ENCODE measurements at places on chromosomes 2 and 18.

DNA sequence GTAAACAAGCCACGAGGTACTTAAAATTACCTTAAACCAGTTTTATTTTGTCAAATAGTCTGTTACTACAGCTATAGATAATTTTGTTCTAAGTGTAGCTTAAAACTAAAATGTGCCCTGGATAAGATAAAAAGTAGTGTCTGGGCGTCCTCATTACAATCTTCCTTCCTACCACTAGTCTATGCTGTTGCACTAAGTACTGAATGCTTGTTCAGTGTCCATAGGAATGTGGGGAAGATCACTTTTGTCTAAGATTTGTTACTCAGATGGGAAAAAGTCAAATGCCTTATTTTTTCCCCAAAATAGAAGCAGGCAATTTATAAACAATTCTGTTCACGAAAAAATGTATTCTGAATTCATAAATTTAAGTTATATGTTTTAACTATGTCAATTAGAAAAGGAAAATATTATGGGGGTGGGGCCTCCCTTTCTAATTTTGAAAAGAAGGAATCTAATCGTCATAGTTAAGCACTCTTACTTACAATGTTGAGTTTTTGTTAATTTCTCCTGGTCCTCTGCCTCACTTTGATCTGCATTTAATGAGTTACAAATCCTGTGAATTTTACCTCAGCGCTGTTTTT lies 140.4 kb upstream of the VRK2 start:
- DNase-seq, result no peak

GRCh38 chr2:171610824-171611223 lies 76.4 kb upstream of the DYNC1I2 start:
- no peak for DNase-seq

DNA sequence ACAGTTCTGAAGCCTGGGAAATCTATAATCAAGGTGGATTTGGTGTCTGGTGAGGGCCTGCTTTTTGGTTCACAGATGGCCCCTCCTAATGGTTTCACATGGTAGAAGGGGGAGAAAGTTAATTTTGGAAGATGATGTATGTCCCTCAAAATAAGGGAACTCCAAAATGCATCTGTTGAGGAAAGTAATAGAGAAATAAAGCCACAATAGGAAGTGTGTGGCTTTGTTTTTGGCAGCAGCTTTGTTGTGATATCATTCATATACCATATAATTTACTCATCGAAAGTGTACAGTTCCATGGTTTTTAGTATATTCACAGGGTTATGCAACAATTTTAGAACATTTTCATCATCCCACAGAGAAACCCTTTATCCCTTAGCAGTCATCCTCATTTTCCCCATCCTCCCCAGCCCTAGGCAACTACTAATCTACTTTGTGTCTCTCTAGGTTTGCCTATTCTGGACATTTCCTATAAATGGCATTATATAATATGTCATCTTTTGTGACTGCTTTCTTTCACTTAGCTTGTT lies 274.0 kb upstream of the FAM98A start:
- no peak for DNase-seq

- no peak for DNase-seq
These were observed 1.5 kb upstream of the GPD2 start for GRCh38 chr2:156434461-156435291.

GRCh38 chr18:47990981-47991380 lies 60.5 kb upstream of the SMAD2 start:
- DNase-seq, result no peak

- DNase-seq, result peak; percentile 84
These were observed 90.5 kb downstream of the MYOM1 start for GRCh38 chr18:3129053-3129864.

DNA sequence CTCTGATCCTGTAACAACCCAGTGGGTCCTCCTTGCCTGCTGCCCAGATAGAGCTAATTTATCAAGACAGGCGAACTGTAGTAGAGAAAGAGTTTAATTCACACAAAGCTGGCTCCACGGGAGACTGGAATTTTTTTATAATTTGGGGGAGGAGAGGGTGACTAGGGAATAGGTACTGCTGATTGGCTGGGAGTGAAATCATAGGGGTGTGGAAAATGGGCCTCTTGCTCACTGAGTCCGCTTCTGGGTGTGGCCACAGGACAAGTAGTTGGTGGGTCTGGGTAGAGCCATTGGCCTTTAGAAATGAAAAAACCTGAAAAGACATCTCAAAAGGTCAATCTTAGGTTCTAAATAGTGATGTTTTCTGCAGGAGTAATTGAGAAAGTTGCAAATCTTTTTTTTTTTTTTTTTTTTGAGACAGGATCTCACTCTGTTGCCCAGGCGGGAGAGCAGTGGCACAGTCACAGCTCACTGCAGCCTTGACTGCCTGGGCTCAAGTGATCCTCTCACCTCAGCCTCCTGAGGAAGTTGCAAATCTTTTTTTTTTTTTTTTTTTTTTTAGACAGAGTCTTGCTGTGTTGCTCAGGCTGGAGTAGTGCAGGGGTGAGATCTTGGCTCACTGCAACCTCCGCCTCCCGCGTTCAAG lies 14.4 kb upstream of the UGGT1 start:
- no peak for DNase-seq

- no peak for DNase-seq
These were observed 8.3 kb upstream of the CASP10 start for GRCh38 chr2:201174687-201175086.

- DNase-seq, result no peak
These were observed 1.5 kb upstream of the GPBAR1 start for GRCh38 chr2:218259099-218259961.

DNA sequence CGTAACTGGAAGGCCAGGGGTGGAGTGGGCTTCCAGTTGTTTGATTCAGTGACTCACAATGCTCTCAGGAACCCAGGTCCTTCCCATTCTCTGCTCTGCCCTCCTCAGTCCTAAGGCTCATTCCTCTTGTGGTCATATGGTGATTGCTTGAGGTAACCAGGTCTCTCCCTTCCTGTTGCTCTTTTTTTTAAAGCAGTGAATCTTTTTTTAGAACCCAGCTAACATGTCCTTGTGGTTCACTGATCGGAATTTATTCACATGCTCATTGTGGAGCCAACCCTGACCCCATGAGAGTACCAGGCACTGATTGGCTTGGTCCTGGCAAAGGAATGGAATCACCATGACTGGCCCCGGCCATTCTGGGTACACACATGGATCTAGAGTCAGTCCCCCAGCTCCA lies 7.4 kb downstream of the THNSL2 start:
- no peak for DNase-seq

- DNase-seq, result no peak
These were observed 29.3 kb upstream of the NFATC1 start for GRCh38 chr18:79366177-79367094.

GRCh38 chr2:58479535-58480140 lies 238.5 kb upstream of the FANCL start:
- no peak for DNase-seq

DNA sequence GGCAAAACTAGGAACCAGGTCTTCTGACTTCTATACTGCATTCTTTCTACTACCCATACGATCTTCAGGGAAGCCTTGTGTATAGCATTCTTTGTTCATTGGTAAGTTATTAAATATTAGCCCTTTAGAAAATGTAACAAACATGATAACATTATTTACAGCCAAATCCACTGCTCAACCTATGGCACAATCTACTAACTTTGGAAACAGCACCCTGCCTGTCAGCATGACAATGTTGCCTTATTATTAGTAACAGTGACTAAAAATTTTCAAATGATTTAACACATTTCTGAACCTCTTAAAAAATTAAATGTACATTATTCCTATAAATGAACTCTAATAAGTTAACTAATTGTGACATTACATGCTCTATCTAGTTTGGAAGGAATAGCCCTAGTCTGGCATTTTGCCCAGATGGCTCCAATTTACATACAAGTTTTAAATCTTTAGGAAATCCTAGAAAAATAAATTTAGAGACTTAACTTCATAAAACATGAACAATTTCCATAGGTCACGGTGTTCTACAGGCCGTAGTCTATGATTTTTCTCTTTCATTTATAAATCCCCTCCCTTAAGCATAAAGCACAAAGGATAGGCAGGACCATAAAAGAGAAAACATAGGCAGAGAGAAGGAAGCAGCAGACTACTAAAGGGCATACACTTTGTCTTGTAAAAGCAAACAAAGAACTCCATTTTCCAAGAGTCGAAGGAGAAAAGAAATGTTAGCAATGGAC lies 33.7 kb downstream of the YES1 start:
- DNase-seq, result no peak

DNA sequence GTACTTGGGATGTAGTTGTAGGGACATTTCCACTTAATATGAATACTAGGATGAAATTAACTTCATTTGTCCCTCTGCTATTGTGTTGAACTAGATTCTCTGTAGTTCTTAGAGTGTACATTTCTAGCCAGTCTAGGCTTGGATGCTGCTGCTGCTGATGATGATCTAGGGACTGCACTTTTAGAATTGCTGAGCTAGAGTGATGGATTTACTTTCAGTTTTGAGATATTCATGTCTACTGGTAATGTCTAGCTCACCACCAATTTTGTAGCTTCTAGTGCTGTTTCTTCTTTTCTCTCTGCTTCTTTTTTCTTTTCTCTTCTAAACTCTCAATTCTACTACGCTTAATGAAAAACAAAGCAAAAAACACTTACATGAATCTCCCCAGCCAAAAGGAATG lies 49.4 kb downstream of the MRPS9 start:
- no peak for DNase-seq

DNA sequence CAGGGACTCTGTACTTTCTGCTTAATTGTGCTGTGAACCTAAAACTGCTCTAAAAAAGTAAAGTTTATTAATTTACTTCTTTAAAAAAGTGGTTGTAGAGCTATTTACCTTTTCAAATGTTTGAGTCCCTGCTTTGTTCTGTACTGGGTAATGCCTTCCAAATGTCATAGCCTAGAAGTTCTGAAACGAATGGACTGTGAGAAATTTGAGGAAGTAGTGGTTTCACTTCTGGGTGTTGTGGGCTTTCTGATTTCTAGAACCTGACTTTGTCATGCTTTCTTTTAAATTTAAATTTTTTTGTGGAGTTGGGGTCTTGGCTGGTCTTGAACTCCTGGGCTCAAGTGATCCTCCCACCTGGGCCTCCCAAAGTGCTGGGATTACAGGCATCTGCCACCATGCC lies 44.6 kb downstream of the SMAD4 start:
- DNase-seq, result no peak

DNA sequence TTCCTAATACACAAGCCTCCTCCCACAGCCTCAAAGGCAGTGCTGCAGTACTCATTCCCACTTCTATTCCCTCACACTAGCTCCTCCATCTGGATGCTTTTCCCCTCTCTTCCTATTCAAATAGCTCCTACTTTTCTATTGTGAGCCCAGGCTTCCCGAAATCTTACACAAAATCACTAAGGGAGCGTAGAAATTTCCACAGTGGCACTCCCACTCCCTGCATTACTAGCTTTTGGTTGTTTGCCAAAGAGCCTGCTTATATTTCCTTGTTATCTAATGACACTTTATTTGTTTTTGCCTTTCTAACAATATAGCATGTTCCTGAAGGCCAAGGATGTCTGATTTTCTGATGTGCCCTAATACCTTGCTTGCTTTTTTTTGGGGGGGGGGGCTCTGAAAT lies 10.9 kb downstream of the EPAS1 start:
- DNase-seq, result no peak

- peak; percentile 52 for DNase-seq
These were observed 172.5 kb downstream of the AGAP1 start for GRCh38 chr2:235666213-235666781.

- no peak for DNase-seq
These were observed 15.4 kb downstream of the IL1B start for GRCh38 chr2:112821142-112821541.

GRCh38 chr2:157725846-157726245 lies 97.2 kb upstream of the ACVR1C start:
- DNase-seq, result no peak

- DNase-seq, result no peak
These were observed 167.8 kb downstream of the BCL11A start for GRCh38 chr2:60385648-60386047.

DNA sequence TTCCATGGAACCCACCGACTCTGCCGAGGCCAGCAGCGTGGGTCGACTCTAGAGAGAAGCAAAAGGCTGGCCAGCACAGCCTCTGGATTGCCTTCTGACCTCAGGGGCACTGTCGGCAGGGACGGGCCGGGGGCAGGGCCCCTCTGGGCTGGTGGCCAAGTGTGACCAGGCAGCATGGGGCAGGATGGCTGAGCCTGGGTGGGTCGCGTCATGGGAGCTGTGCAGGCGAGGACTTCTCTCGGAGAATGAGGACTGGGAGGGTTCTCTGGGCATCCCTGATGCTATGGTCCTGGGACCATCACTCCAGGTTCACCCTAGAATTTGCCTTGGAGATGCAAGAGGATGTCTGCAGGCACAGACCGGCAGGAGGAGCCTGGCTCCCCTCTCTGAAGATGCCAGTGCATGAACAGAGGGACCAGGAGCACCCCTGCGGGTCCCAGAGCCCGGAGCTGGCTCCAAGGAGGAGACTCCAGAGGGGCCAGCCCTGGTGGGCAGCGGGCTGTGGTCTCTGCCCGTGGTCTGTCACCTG lies 289.2 kb downstream of the NDUFA10 start:
- no peak for DNase-seq

DNA sequence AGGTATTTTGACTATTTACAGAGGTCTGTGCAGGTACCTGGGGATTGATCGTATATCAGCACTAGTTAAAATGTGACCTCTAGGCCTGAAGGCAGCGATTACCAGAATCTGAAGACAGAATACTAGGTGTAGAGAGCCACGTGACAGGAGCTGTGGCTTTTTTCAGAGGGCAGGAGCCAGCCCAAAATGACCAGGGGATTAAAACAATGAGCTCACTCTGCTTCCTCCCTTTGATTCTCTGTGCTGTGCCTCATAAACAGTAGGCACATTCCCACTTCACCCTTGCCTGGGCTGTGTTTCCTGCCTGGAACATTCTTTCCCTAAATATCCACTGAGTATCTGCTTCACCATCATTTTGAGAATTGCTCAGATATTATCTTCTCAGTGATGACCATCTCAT lies 15.2 kb downstream of the ITGAV start:
- peak; percentile 39 for DNase-seq

DNA sequence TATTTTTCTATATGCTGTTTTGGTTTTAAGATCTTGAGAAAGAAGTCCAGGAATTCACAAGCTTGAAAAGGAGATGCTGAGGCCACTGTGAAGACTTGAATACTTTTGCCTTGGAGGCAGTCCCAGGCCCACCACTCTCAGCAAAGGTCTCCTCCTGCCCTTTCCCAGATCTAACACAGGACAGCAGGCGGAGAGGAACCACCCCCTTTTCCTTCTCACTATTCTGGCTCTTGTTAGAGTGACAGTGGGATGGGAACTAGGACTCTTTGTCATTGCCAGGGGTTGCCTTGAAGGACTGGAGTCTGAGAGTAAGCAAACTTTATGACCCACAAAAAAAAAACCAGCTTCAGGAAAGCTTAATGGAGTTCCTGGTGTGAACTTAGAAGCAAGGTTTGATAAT lies 54.7 kb downstream of the E2F6 start:
- DNase-seq, result no peak

- peak; percentile 76 for DNase-seq
These were observed 2.2 kb upstream of the NRP2 start for GRCh38 chr2:205680067-205680466.

- DNase-seq, result no peak
These were observed 52.3 kb downstream of the HIBCH start for GRCh38 chr2:190267302-190267701.

GRCh38 chr18:59540780-59541179 lies 156.4 kb downstream of the CCBE1 start:
- DNase-seq, result no peak

- DNase-seq, result no peak
These were observed 97.7 kb downstream of the GYPC start for GRCh38 chr2:126753501-126754212.

All from endothelial cell (in vitro differentiated cells).